ENCODE measurements at places on chromosomes 7 and 10. TPM values are rescaled to one million over a fixed set of nuclear protein-coding genes. Genes with fewer than 3 reads are reported as not detected.

The NUDT13 gene
- 1.4 TPM for total RNA-seq

The JCAD gene
- 9.8 TPM for total RNA-seq

The ACSM6 gene
- total RNA-seq, result not detected

The AGBL3 gene
- total RNA-seq, result 0.52 TPM

The VSTM2A gene
- total RNA-seq, result not detected

The BICC1 gene
- total RNA-seq, result 37.6 TPM

The OPALIN gene
- not detected for total RNA-seq

The LAMTOR4 gene
- total RNA-seq, result 139 TPM

The PRKAR2B gene
- total RNA-seq, result 7.9 TPM

The GLRX3 gene
- total RNA-seq, result 39.3 TPM

The C10orf105 gene
- total RNA-seq, result not detected
